ENCODE measurements at places on chromosomes 11 and 22. TPM values are rescaled to one million over a fixed set of nuclear protein-coding genes. Genes with fewer than 3 reads are reported as not detected.

Gene TTC36
- total RNA-seq: 0.38 TPM

Gene IRAG1
- total RNA-seq: 29.8 TPM

Gene TTLL12
- total RNA-seq: 59.2 TPM

Gene MPZL2
- total RNA-seq: 16.2 TPM

DNA sequence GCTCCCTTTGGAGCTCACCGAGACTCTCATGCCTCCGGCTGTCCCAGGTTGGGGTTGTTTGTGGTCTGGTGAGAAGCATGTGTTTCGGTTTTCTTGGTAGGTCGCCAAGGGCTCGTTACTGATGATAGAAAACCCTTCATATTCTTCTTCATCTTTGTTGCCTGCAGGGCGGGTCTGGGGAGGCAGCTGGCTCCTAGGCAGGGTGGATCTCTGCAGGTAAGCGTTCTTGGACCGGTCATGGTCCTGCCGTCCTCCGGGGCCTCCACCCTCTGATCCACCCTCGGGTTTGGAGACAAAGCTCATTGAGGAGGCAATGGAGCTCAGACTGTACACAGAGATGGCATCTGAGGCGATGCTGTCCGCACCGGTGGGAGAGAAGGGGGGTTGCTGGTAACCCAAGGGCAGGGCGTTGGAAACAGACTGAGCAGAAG is 64.3 kb upstream of the PITPNB start:
- DNase-seq: no peak

DNA sequence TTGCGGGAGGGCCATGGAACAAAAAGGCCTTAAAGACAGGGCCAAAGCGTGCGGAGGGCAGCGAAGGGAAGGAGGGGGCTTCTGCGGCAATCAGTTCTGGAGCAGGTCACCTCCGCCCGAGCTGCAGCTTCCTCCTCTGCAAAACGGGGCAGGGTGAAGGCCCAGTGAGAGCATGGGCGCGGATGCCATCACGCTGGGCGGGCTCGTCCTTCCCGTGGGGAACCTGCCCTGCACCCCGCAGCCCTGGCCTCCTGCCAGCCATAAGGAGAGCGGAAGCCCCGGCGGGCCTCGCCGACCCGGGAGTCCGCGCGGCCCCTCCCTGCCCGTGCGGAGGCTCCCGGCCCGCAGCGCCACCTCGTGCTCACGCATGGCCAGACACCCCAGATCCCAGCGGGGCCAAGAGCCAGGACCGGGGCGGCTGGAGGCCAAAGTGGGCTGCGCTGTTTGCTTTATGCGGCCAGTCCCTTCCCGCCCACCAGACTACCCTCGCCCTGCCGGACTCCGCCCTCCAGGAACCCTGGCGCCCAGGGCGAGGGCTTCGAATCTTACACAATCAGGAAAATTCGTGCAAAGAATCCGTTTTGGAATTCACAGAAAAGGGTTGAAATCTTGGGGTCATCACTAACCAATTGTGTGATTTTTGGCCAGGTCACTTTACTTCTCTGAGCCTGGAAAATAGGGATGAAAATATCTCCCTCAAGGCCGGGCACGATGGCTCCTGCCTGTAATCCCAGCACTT is 16.1 kb downstream of the TSKU start:
- DNase-seq: peak; percentile 84

DNA sequence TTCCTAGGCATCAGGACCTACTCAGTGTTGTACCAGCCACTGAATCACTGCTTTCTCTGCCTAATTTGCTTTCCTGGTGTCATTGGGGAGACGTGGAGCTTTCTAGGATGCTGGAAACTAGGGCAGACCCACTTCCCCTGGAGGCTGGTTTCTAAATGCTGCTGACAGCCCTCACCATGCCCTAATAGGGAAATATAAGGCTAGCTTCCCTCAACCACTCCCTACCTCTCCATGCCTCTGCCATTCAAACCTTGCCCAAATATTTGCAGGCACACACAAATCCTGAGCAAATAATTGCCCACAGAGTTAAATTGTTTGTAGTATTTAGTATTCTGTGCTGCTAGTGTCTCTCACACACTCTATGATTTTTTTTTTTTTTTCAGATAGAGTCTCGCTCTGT is 310.2 kb downstream of the DDX10 start:
- no peak for DNase-seq

DNA sequence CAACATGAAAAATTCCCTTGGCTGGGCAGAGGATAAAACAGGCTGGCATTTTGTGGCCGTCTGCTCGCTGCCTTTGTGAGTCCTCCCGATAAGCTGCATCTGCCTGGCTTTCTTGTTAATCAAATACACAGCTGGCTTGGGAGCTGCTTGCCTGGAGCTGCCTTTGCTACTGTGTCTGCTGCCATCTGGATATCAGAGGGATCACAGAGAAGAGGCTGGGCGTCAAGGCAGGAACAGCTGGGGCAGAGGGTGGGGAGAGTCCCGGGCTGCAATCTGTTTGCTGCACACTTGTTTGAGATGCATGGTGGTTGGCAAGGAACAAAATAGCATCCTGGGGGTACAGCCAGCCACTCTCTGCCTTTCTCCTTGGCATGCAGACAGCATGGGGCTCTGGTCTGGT is 36.0 kb downstream of the COMMD9 start:
- no peak for DNase-seq

DNA sequence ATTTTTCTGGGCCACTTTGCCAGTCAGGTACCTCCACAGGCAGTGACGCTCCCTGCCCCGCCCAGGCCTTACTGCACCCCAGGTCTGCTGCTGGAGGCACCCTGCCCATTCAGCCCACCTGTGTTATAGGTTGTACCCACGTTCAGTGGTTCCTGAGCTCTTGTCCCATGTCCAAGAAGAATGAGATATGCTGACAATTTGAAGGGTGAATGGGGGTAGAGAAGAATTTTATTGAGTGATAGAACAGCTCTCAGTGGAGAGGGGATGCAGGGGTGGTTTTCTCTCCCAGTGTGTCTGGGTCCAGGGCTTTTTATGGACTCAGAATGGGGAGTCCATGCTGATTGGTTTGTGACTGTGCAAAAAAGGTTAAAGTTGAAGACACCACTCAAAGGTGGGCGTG is 149.7 kb downstream of the LDLRAD3 start:
- DNase-seq: no peak

DNA sequence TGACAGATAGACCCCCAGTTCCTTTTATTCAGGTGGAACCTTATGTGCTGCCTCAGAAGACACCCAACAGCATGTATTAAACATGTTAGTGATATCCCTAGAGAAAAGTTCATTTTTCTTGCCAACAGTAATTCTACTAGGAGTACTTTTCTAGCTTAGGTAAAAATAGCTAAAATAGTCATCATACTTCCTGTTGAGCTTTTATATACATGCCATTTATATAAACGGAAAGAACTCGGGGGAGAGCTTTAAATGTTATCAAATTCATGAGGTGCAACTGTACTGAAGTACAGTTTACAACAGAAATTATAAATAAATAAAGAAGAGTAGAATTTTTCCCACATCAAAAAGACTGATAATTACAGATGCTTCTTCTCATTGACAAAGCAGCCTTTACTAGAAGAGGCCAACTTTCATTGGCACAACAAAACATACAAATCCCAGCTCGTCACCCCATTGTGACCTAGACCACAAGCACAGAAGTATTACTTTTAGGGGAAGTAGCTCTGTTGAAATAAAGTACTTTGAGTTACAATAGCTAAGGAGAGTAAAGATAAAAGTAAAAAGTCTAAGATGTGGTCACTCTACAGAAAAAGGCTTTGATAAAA is 59.1 kb upstream of the POU2AF2 start:
- no peak for DNase-seq

DNA sequence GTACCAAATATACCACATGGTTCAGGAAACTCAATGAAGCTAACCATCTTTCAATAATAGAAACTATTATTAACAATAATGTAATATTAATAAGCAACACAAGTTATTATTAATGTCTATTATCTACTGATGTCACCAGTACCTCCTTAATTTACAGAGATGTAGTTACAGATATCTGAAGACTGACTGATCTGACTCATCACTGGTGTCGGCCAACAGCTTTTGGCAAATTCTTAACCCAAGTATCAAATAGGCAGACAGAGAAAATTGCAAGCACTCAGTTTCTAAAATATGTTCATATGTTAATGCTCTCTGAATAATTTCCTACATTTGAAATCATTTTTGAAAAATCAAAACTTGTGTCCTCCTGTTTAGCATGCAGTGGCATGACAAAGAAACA is 100.4 kb upstream of the DDI1 start:
- no peak for DNase-seq

- no peak for DNase-seq
Measured at GRCh38 chr11:15890031-15890713, 466.2 kb downstream of the SOX6 start.

DNA sequence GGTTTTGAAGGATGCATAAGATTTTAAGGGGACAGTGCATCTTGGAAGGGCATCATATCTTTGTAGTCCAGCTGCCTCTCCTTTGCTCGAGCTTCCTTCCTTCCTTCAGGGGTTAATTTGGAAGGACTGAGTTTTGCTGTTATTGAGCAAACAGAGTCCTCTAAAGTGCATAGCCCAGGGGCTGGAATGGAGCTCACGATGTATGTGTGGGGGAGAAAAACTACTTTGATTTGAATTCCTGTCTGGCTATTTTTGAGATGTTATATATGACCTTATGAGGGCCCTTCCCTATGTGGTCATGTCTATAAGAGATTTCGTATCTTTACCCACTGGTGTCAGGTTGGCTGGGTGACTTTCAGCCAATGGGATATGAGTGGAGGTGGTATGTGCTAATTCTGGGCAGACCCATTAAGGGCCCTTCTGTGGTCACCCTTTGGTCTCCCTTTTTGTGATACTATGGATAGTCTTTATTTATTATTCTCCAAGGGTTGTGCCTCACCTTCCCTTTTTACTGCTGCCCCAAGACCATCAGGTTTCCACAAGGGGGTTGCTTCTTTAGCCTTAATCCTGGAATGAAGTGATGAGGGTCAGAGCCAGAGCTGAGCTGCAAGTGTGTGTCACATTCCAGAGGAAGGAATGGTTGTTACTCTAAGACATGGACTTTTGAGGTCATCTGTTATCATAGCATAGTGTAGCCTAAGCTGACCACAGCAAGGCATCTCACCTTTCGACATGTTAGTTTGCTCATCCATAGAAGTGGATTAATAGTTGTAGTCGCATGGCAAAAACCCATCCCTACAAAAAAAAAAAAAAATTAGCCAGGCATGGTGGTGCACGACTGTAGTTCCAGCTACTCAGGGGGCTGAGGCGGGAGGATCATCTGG is 54.6 kb downstream of the LRRC74B start:
- no peak for DNase-seq

GRCh38 chr22:48756146-48757111 is 1071.2 kb downstream of the BRD1 start:
- no peak for DNase-seq

Data from ovary (tissue), 10 donors.